Fibroblast of mammary gland (primary cell): ENCODE measurements at places on chromosomes 5 and 9.

DNA sequence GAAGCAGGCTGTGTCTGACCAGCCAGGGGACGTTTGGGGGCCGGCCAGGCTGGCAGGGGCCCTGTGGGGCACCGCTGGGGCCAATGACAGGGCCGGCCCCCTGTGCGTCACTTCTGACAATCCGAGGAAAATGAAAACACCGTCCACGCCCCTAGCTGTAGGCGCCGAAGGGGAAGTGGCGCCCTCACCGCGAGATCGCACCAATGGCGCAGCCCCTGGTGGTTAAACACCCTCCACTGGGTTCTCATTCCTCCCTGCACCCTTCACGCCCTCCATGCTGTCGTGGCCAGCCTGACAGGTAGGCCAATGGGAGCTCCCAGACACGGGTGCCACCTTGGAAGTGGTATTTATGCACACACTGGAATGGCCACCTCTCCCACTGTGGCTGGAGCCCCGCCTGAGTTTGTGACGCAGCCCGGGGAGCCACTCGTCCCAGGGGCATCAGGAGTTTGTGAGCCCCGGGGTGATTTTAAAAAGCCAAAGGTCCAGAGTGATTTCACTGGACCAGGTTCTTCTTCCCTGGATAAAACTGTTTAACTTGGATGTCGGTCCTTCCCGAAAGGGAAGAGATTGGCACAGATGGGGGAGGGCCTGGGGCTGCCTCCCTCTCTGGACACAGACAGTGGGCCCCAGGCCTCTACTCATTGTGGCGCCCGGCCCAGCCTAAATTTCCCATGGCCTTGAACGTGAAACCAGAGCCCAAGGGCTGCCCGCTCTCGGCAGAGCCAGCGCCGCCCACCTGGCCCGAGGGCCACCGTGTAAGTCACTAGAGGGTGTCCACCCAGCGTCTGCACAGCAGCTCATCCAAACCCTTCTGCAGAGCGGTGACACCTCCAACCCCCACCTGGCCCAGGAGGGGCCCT lies 49.7 kb downstream of the NKD2 start:
- DNase-seq: no peak

- DNase-seq: peak; percentile 80
Measured at GRCh38 chr5:38420691-38421390, 135.6 kb downstream of the LIFR start.

- DNase-seq: no peak
Measured at GRCh38 chr5:33448118-33448517, 7.4 kb downstream of the TARS1 start.

DNA sequence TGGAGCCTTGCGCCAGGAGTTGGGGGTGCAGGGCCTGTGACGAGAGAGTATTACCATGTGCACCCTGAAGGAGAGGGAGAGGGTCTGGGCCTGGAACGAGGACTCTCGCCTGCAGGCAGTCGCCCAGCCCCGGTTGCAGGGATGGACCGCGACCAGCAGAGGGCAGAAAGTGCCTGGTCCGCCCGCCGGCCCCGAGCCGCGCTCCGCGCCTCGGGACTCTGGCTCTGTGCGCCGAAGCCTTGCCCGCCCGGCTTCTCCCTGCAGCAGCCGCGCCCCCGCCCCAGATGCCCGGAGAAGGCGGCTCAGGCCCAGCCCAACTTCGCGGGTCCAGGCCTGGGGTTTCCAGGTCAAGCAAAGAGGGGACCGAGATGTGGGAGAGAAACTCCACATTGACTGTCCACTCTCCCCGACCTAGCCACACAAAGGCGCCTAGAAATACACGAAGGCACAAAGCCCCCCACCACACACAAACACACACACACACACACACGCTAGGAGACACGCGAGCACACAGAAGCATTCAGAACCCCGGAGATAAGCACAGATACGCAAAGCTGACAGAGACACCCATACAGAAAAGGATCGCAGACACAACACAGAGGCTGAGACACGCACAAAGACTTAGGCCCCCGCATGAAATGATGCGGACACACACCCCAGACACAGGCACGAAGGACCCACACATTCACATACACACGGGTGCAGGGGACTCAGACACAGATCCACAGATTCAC lies 2.0 kb upstream of the LMX1B start:
- peak; percentile 50 for DNase-seq

DNA sequence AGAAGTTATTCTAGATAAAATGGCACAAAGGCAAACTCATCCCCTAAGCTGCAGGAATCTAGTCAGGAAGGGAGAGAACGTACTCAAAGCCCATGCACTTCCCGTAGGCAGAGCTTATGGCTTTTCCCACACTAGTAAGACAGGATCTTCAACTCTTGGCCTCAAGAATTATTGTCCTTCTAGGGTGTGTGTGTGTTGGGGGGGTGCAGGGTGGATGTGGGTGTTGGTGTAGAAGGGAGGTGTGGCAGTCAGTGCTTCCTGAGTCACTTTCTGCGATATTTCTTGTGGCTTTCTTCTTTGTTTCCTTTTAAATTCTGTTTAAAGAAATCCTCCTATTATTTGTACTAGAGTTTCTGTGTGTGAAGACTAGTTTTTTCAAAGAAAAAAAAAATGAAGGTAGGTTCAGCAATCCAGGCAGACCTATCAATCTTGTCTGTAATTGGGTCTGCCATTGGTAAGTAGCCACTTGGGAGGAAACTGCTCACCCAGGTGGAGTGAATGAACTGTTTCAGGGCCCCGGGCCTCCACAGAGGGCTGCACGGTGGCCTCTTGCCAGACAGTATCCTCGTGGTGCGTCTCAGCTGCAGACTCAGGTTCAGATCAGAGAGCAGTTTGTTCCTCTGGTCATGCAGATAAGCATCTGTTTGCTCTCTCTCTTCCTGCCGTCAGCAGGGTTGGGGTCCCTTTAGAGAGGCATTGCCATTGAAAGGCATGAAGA lies 131.9 kb downstream of the NPR3 start:
- DNase-seq: no peak

DNA sequence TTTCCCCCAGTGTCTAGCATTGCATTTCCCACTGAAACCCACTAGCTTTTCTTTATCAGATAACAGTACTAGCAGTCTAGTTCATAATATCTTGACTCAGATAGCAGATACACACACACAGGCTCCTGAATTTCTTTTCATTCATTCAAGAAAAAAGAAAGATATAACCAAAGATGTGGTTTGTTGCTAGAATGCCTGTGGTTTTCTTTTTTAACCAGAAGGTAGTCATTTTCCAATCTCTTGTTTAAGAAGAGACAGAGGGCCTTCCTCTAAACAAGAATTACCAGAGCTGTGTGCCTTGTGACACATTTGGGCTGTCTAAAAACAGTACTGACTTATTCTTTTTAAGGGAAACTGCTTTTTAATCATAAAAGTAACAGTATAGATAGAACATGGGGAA lies 167.3 kb downstream of the PJA2 start:
- no peak for DNase-seq

DNA sequence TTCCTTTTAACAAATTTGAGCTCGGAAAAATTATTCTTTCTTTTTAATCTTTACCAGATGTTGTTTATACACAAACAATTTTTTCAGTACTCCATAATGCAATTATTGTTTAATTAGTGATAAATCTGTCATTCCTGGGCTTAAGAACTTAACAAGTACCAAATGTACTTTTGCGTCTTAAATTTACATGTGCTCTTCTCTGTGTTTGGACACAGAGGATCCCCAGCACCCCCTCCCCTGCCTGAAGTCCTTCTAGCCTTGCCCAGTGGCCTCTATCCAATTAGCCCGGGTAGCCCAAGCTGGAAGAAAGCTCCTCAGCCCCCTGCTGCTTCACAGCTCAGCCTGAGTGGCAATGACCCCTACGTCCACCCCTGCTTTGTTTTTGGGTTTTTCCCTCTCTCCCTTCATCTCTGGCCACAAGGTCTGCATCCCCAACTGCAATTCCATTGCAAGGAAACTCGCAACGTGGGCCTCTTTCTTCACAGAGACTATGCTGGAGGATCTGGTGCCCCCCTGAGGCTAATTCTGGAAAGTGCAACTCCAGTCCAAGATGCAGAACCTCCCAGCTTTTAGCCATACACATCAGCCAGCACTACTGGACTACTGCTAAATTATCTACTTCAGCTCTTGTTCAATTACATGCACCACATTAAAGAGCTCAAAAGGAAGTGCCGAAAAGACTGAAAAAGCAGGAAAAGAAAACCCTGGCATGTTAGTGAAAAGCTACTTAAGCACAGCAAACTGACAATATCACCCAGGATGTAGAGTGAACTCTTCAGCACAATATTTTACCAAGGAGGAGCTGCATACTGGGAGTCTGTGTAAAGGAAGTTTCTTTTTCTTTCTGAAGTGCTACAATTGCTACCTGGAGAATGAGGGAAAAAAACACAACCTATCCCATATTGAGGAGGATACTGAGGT lies 186.2 kb downstream of the FANCC start:
- DNase-seq: peak; percentile 57

DNA sequence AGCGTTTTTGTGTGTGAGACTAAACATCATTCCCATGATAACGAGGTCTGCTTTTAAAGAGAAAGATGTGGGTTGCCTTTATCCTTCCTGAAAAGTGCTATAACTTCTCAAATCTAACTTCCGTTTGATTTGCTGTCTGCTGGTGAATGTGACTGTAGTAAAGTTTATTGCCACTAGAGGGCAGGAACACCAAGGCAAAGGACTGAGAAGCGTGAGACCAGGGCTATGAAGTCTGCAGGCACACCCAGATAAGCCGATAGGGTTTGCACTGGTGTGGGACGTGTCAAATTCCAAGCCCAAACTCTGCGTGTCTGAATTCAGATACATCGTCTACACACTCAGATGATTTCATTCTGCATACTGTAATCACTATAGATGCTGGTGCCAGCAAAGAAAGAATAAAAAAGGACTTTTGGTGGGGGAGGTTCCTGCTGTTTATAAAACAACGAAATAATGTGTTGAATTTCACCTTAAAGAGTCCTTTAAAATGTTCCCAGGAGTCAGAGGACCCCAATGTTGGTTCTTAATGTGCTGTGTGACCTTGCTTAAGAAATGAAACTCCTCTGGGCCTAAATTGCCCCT lies 87.2 kb downstream of the PTTG1 start:
- DNase-seq: peak; percentile 82

DNA sequence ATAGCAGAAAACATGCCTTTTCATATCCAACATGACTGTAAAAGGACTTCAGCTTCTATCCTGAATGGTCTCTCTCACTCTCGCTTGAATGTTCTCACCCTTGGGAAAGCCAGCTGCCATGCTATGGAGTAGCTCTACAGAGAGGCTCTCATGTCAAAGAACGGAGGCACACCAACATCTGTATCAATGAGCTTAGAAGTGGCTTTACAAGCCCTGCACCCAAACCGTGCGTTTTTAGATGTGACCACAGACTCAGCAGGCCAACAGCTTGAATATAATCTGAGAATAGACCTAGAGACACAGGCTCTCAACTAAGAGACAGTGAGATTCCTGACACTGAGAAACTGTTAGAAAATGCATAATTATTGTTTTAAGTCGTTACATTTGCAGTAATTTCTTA lies 1231.6 kb upstream of the CDH9 start:
- DNase-seq: no peak

- DNase-seq: peak; percentile 75
Measured at GRCh38 chr9:18568973-18569372, 95.0 kb downstream of the ADAMTSL1 start.
